Astrocyte of the spinal cord (primary cell): ENCODE measurements at places on chromosomes 13 and 19.

GRCh38 chr19:47511681-47512080 lies 3.2 kb downstream of the NAPA start:
- DNase-seq, result peak; percentile 18

GRCh38 chr19:49744946-49745381 lies 18.1 kb downstream of the TSKS start:
- no peak for DNase-seq

- peak; percentile 51 for DNase-seq
These were observed 6.0 kb downstream of the PNMA8B start for GRCh38 chr19:46489445-46490272.

- peak; percentile 94 for DNase-seq
These were observed 111.8 kb downstream of the SACS start for GRCh38 chr13:23321535-23322241.

DNA sequence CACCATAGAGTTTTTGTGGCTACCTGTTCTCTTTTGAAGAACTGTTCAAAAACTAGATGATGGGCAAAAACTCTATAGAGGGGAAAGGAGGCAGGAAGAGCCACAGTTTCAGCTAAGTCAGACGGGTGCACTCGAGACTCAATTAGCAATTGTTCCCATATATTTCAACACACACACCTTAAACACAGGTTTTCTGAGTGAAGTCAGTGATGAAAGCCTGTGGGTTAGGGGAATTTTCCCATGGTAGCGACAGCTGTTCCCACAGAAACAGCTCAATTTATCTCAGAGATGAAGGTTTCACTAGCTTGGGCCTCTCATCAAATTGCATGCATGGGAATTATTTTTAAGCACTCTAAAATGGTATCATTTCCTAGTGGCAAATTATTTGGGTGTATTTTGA lies 143.4 kb downstream of the ZIC5 start:
- no peak for DNase-seq

DNA sequence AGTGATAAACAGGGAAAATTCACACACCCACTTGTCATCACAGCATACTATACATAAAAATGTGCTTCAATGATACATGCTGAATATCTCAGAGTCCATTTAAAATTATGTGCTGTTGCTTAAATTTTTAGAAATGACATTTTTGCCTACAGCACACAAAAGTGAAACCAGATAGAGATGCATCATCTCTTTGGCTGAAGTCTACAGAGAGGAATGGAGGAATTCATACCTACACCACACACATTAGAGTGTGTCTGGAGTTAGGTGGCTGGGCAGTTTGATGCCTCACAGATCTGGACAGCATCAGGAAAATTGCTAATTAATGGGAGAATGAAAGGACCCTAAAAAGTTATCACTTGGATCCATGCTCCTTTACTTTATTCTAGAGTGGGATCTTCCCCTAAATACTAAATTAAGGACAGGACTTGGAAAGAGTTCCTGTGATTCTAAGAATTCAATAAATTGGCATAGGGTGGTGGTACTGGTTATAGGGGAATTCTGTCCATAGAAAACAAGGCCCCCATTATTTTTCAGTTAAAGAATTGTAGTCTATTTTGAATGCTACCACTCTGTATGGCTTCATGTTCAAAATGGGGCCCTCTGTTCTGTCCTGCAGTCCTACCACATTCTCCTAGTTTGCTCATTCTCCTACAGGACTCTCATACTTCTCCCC lies 41.3 kb downstream of the RCBTB2 start:
- no peak for DNase-seq

DNA sequence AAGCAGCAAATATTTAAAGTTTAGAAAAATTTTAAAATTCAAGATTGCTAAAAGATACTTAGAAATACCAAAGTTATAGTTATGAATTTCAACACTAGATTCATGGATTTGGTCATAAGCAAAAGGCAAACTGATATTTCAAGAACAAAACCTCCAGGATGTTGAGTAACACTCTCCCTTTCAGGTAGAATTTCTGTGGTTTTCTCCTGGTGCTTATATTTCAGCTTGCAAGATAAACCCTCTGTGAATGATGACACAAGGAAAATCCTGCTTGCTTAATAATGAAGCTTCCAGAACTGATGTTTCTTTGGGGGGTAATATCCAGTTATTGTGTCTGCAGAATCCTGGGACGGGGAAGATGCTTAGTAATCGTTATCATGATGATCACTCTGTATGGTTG lies 320.3 kb upstream of the EDNRB start:
- DNase-seq, result no peak

- peak; percentile 74 for DNase-seq
These were observed 18.9 kb downstream of the ELAVL1 start for GRCh38 chr19:7986321-7987113.

- peak; percentile 24 for DNase-seq
These were observed 819.8 kb downstream of the PCDH9 start for GRCh38 chr13:66410314-66410713.

DNA sequence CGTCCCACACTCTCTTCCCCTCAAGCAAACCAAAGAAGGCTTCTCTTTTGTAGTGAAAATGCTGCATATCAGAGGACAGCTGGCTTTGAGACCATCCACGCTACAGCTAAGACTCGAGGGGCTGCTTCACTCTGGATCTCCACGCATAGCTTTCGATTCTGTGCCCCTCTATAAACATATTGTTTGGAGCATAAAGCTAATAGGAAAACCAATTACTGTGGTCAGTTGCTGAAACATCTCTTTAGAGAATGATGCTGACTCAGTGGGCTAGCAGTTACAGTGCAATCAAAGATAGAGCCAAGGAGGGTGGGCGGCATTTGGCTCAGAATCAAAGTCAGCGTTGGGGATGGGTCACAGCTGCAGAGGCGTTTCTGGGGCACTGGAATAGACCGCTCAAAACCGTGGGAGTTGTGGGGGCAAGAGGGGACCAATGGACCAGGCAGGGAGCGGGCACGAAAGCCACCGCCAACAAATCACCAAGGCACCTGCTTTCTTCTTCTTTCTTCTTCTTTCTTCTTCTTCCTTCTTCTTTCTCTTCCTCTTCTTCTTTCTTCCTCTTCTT lies 76.7 kb downstream of the RASL11A start:
- DNase-seq, result no peak

- no peak for DNase-seq
These were observed 39.4 kb upstream of the RAP2A start for GRCh38 chr13:97394542-97394941.

GRCh38 chr13:98912846-98913245 lies 65.0 kb downstream of the DOCK9 start:
- DNase-seq, result no peak

DNA sequence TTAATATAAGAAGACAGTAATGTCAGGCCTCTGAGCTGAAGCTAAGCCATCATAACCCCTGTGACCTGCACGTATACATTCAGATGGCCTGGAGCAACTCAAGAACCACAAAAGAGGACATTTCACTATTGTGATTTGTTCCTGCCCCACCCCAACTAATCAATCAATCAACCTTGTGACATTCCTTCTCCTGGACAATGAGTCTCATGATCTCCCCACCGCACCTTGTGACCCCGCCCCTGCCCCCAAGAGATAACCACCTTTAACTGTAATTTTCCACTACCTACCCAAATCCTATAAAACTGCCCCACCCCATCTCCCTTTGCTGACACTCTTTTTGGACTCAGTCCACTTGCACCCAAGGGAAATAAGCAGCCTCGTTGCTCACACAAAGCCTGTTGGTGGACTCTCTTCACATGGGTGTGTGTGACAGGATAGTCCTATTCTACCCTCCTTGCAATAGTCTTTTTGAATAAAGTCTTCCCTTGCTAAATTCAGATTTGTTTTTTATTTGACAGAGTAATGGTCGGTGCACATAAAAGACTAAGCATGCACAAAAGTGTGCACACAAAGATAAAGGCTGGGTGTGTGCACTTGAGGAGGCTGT lies 14.0 kb downstream of the CD70 start:
- no peak for DNase-seq

DNA sequence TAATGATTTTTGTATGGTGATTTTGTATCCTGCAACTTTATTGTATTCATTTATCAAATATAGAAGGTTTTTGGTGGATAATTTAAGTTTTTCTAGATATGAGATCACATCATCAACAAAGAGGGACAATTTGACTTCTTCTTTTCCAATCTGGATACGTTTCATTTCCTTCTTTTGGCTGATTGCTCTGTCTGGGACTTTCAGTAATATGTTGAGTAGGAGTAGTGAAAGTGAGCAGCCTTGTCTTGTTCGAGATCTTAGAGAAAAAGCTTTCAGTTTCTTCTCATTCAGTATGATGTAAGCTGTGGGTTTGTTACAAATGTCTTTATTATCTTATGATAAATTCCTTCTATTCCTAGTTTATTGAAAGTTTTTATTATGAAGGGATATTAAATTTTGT lies 352.0 kb upstream of the DACH1 start:
- DNase-seq, result no peak

DNA sequence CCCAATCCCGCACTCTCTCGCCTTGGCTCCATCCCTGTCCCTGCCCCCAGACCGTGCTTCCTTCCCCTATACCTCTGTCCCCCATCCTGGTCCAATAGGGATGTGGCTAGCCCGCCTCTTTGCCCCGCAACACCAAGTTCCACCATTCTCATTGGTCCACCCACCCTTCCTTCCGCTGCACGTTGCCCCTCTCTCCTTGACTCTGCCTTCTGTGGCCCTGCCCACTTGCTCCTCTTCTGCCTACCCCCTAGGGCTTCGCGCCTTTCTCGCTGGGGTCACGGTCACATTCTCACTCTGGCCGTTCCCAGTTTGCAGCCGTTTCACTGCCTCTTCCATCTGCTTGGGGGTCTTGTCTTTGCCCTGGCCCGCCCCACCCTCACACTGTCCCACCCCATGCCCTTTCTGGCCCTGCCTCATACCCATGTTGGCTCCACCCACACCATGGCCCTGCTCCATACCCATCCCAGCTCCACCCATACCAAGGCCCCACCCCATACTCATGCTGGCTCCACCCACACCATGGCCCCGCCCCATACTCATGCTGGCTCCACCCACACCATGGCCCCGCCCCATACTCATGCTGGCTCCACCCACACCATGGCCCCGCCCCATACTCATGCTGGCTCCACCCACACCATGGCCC lies 4.5 kb upstream of the ARHGAP45 start:
- DNase-seq, result no peak

DNA sequence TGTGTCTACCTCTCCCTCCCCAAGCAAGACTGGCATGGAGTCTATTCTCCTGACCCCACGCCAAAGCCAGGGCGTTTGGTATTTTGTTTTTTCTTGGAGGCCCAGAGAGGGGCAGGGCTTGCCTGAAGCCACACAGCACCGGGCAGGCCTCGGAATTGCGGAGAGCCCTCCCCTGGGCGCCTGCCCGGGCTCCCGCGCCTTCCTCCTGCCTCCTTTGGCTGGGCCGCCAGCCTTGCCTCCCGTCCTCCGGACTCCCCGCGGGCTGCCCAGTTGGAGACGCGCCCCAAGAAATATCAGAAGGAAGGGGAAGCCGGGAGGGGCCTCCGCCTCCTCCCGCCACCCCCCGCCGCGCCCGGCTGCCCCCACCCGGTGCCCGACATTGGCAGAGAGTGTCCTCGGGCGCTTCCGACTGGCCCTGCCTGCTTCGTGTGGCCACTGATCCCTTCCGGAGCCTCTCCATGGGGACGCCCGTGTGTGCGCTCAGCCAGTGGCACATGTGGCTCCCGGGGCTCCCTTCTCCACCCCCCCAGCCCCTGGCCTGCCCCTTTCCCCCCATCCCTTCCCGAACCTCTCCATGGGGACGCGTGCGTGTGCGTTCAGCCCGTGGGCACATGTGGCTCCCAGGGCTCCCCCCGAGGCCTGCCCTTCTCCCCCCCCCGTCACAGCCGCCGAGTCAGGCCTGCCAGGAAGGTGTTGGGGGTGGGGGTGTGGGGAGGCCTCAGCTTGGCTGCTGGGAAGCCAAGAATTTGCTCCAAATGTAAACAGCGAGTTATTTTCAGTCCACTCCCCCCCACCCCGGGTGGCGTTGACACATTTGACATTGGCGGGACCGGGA lies 37.3 kb downstream of the NFIC start:
- DNase-seq, result peak; percentile 97

GRCh38 chr19:51271067-51271466 lies 20.2 kb downstream of the SIGLECL1 start:
- DNase-seq, result no peak

DNA sequence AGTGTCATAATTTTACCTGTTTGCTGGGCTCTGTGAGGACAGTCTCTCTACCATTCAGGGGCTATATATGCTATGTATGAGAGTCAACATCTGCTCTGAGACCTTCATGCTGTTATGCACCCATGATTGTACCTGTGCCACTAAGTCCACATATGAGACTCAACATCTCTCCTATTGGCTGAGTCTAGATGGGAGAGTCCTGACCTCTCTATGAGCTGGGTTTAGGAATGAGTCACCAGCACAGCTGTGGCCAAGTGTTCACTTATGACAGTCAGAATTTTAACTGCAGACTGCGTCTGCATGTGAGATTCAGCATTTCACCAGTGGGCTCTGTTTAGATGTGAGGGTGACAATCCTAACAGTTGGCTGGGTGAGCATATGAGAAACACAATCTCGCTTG lies 49.5 kb downstream of the ZNF729 start:
- DNase-seq, result no peak

GRCh38 chr13:40758811-40759210 lies 12.2 kb downstream of the MRPS31 start:
- DNase-seq, result no peak

DNA sequence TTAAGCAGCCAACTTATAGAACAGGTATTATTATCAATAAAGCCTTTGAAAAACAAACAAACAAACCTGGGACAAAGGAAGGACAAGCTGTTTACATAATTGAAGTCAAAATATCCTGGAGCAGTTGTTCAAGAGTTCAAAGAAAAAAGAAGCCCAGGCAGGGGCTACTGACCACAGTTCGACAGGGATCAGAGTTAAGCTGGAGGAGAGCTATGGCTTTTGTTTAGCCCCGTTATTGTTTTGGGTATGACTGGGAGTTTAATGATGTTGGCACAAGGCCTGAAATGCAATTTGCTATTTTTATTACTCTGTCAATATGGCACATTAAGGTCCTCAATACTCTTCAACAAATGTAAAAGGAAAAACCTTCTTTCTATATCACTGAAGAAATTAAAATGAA lies 624.4 kb upstream of the KLHL1 start:
- DNase-seq, result no peak

GRCh38 chr13:48072304-48072703 lies 22.6 kb downstream of the MED4 start:
- no peak for DNase-seq

DNA sequence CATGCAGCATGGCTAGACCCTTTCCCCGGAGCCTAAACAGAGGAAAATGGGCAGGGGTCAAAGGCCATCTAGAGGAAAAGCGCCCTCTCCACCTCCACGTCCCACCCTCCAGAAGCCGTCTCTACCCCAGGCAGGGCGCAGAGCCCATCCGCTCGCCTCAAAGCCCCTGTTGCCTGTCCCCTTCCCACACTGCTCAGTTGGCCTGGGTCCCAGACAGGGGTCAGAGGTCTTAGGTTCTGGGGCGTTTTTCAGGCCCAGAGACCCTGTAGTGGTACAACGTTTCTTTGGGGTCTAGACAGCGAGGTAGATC lies 285 bp downstream of the TMEM143 start:
- DNase-seq, result no peak

DNA sequence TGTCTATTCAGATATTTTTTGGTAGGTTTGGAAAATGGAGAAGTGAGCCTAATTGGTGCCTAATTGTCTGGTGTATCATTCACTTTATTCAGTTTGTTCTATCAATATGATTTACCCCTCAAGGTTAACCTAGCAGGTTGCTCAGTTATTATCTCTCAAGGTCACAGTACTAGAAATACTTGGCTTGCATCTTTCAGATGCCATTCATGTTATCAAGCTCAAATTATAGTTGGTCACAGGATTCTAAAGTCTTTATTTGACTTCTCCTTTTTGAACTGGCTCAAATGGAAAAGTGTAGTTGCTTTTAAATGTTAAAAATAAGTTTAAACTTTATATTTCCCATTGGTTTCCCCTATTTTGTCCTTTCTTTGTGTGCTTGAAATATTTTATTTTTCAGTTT lies 2.6 kb downstream of the KCNRG start:
- no peak for DNase-seq
